ENCODE measurements at places on chromosomes 16 and 17. TPM values are rescaled to one million over a fixed set of nuclear protein-coding genes. Genes with fewer than 3 reads are reported as not detected.
A peak's percentile ranks its signal among the peaks of the same experiment; 100 is the strongest.

- peak overlapping the region; percentile 95 for H3K27ac ChIP-seq
- peak; percentile 28 for DNase-seq
- H3K4me1 ChIP-seq: peaks cover 16% of the 10 kb centered on the region
- H3K27me3 ChIP-seq: peaks cover 4% of the 10 kb centered on the region
Observed at GRCh38 chr16:2881783-2882649, 999 bp upstream of the FLYWCH2 start.

GRCh38 chr17:75809631-75810111, 25.1 kb downstream of the UNK start:
- no peak overlapping the region for H3K4me3 ChIP-seq
- DNase-seq: no peak
- no peak overlapping the region for H3K27ac ChIP-seq
- H3K4me1 ChIP-seq: no peaks in the 10 kb centered on the region

Gene SKA2
- 52.1 TPM for total RNA-seq

Gene TBC1D3C
- 0.20 TPM for total RNA-seq

GRCh38 chr17:67218385-67218950, 26.5 kb downstream of the HELZ start:
- DNase-seq: no peak
- H3K4me1 ChIP-seq: peaks cover 28% of the 10 kb centered on the region
- H3K27ac ChIP-seq: no peak overlapping the region

- H3K4me3 ChIP-seq: no peak overlapping the region
- no peak for DNase-seq
- H3K27ac ChIP-seq: no peak overlapping the region
- H3K4me1 ChIP-seq: no peaks in the 10 kb centered on the region
- no peaks in the 10 kb centered on the region for H3K27me3 ChIP-seq
Observed at GRCh38 chr16:70777973-70778406, 23.0 kb downstream of the VAC14 start.

DNA sequence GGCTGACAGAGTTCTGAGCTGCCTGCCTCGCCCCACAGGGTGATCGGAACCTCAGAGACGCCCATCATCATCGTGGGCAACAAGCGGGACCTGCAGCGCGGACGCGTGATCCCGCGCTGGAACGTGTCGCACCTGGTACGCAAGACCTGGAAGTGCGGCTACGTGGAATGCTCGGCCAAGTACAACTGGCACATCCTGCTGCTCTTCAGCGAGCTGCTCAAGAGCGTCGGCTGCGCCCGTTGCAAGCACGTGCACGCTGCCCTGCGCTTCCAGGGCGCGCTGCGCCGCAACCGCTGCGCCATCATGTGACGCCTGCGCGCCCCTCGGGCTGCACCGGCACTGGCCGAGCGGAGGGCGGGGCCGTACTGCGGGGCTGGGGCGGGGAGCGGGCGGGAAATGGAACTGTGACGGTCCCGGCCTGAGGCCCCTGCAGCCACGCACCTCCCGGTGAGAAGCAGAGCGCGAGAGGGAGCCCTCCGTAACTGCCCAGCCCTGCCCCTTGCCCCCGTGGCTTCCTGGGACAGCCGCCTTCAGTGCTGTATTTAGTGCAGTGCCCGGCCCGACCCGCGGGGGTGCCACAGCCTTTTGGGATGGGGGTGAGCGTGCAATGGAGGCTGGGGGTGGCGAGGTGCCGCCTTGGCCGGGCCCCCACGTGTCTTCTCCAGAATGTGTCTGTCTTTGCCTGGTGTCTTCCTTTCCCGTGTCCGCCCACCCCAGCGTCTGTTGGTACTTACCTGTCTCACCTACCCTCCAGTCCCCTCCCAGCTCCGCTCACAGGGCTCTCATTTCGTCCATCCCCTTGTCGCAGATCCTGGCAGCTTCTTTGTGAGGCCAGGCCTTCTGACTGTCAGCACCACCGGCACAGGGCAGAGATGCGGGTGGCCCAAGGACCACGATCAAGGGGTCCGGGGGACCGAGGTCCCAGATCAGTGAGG, 9.8 kb downstream of the RASL10B start:
- H3K4me1 ChIP-seq: no peaks in the 10 kb centered on the region
- H3K36me3 ChIP-seq: no peaks in the 10 kb centered on the region
- H3K27ac ChIP-seq: no peak overlapping the region
- peak overlapping the region; percentile 63 for H3K4me3 ChIP-seq

DNA sequence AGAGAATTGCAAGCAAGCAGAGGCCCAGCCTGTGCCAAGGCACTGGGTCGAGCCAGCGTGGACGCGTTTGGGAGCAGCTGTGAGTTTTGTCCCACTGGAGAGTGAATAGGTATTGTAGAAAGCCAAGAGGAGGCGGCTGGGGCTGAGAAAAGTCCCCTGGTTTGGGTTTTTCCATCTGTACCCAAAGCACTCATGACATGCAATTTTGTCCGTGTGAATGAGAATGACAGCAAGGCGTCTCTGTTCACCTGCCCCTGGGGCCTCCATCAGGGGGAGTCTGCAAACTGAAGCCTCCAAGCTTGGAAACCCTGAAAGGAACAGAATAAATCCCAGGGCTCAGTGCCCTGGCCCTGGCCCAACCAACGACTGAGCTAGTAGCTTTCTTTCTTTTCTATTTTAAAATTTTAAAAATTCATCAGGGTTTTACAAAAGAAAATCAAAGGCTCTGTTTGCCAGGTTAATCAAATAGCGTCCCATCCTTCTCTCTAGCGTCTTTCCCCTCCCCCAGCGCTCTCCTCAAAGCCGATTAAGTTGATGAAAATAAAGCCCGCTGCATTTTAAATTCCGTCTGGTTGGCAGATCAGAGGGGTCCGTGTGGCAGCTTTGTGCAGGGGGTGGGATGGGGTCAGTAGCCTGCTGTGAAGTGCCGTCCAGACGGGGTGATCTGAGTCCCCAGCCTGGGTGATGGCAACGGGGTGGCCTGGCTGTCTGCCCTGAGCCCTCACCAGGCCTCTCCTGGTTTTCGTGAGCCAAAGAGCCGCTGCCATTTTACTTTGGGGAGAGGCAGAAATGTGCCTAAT, 171.0 kb downstream of the KATNIP start:
- no peaks in the 10 kb centered on the region for H3K36me3 ChIP-seq
- no peaks in the 10 kb centered on the region for H3K27me3 ChIP-seq
- H3K27ac ChIP-seq: no peak overlapping the region

- no peak for DNase-seq
- no peak overlapping the region for H3K4me3 ChIP-seq
Observed at GRCh38 chr16:50011707-50012106, 13.3 kb upstream of the CNEP1R1 start.

Measured in activated T-helper 1 cell treated with anti-CD3 and anti-CD28 coated beads, Interleukin-12 subunit alpha, Interleukin-12 subunit beta, Interleukin-2, Interleukin-4 antibody, amounts not matched to agents 30 ng/mL and 10 ng/mL and 1 ng/mL, durations not matched to agents 14 hours and 24 hours and 36 hours (primary cell).